ENCODE measurements at places on chromosomes 2 and 18.

DNA sequence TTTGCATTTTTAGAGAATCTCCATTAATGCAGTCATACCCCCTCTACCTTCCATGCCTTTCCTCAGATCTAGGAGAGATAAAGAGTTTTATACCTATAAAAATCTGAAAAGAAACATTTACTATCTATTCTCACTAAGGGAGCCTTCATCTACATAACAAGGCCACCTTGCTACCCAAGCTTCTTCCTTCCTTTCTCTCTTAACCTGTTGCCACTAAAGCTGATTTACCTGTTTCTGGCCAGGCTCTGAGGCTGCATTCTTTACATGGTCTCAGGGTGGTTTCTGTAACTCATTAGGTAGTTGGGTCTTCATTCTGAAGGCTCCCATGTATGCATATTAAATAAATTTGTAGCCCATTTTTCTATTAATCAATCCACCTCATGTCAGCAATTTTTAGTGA is 391.6 kb downstream of the DLGAP1 start:
- DNase-seq, result no peak

DNA sequence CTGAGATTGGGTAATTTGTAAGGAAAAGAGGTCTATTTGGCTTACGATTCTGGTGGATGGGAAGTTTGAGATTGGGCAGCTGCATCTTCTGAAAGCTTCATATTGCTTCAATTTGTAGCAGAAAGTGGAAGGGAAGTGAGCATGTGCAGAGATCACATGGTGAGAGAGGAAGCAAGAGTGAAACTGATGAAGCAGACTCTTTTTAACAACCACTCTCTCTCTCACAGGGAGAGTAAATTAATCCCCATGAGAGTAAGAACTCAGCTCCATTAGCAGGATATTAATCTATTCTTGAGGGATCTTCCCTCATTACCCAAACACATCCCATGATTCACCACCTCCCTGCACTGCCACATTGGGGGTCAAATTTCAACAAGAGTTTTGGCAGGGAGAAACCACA is 298.5 kb upstream of the CELF4 start:
- no peak for DNase-seq

DNA sequence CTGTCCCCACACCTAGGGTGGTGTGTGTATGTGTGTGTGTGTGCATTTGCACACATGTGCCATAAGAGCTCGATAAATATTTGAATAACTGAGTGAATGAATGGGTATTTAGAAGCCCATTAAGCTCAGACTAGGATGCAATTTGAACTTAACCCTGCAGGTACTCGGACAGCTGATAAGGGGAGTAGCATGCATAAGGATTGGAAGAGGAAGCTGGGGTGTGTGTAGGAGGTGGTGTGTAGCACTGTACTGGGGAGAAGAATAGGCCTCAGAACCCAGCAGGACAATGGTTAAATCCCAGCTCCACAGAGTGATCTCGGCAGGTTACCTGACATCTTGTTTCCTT is 1.8 kb upstream of the KCNF1 start:
- no peak for DNase-seq

DNA sequence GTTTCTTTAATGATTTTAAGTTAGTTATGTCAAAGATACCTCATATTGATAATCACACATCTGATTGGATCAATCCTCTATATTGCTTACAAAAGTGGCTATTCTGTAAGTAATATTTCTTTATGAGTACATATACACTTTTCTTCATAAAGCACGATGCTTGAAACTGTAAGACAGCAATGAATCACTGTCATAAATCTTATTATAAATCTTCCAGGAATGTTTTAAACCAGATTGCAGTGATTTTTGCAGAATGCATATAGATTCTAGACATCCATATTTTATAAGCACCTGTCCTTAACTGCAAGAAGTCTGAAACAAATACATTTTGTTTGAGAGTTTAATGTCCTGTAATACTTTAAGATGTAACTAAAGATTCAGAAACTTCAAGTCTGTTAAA is 367.0 kb upstream of the FANCL start:
- no peak for DNase-seq

- no peak for DNase-seq
These were observed 22.0 kb downstream of the NPPC start for GRCh38 chr2:231904161-231904611.

All from NCI-H187 treated with DMSO at 0.1 percent for 48 hours (cell line).